Activated CD4-positive, alpha-beta T cell treated with anti-CD3 and anti-CD28 coated beads, Interleukin-2, amount 10 ng/mL, durations not matched to agents 7 days and 5 days (primary cell): ENCODE measurements at places on chromosomes 5 and 9. TPM values are rescaled to one million over a fixed set of nuclear protein-coding genes. Genes with fewer than 3 reads are reported as not detected.

- peaks cover 18% of the 10 kb centered on the region for H3K27me3 ChIP-seq
- H3K4me1 ChIP-seq: no peaks in the 10 kb centered on the region
- no peak for DNase-seq
- no peak overlapping the region for H3K27ac ChIP-seq
- H3K4me3 ChIP-seq: no peak overlapping the region
These were observed 22.8 kb downstream of the MEGF10 start for GRCh38 chr5:127313379-127313778.

GRCh38 chr9:100394816-100395215 lies 32.1 kb upstream of the MSANTD3 start:
- peaks cover 3% of the 10 kb centered on the region for H3K27me3 ChIP-seq
- H3K27ac ChIP-seq: no peak overlapping the region

DNA sequence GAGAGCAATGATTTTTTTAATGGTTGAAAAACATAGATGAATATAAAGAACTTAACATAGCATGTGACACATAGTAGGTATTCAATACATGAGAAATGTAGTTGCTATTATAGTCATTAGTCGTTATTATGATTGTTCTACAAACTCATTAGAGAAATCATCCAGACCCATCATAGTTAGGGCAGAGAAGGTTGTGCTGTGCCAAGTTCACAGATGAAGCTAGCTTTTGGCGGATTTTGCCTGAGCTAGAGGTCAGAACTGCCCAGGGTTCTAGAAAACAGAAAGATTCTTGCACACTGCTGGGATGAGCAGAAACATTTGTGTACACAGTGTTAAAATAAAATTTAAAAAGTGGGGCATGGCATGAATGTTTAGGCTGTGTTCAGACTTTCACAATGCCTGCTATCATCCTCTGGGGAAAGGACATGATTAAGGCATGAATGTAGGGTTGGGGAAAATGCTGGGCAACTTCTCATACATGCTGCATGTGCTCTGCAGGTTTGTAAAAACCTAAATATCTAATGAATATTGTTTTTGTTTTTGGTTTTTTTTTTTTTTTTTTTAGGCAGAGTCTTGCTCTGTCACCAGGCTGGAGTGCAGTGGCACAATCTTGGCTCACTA lies 33.3 kb upstream of the RAD23B start:
- peaks cover 12% of the 10 kb centered on the region for H3K4me1 ChIP-seq
- DNase-seq: no peak
- peaks cover 13% of the 10 kb centered on the region for H3K27me3 ChIP-seq
- H3K36me3 ChIP-seq: no peaks in the 10 kb centered on the region
- H3K27ac ChIP-seq: no peak overlapping the region

Gene ADAMTS13
- 2.3 TPM for total RNA-seq

Gene PCDHB4
- total RNA-seq: not detected

Gene ST8SIA4
- total RNA-seq: 35.5 TPM

Gene PCDHB5
- total RNA-seq: not detected

Gene BHMT2
- total RNA-seq: not detected
